ENCODE measurements at places on chromosomes 1 and 21.

DNA sequence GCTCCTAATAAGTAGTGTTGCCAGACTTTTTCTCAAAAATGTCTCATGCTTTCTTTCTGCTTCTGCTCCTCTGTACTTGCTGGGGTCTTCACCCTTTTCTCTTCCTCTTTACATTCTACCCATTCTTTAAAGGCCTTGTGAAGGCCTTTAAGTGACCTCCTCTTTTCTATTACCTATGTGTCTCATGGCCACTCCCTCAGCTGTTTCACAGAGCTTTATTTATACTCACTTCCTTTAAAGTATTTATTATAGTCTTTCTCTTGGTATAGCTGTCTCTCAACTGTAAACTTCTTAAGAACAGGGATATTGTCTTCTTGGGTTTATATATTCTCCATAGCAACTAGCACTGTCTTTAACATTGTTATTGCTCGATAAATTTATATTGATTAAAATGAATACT lies 792 bp downstream of the GOLPH3L start:
- DNase-seq: peak; percentile 11

DNA sequence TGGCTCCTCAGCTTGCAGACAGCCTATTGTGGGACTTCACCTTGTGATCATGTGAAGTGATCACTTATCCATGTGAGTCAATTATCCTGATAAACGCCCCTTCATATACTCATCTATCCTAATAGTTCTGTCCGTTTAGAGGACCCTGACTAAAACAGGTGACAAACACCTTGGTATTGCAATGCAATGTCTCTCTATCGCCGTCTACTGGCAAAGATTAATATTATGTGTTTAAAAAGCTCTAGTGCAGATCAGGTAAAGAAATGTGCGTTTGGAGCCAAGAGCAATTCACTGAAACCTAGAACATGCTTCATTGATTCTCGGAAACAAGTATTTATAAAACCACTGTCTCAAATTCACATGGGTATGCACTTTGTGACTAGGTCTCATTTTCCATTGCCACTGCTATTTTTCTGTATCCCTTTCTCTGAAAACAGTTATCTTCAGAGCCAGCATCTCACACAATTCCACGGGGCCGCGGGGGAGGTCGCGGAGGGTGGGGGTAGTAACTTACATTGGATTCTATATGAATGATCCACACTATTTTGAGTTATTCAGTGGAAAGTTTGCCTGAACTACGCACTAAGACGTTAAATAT lies 554.6 kb upstream of the NCAM2 start:
- DNase-seq: peak; percentile 67

- DNase-seq: no peak
Measured at GRCh38 chr1:164861632-164862031, 302.6 kb downstream of the PBX1 start.

- DNase-seq: peak; percentile 57
Measured at GRCh38 chr1:23559985-23560741, 862 bp upstream of the ID3 start.

DNA sequence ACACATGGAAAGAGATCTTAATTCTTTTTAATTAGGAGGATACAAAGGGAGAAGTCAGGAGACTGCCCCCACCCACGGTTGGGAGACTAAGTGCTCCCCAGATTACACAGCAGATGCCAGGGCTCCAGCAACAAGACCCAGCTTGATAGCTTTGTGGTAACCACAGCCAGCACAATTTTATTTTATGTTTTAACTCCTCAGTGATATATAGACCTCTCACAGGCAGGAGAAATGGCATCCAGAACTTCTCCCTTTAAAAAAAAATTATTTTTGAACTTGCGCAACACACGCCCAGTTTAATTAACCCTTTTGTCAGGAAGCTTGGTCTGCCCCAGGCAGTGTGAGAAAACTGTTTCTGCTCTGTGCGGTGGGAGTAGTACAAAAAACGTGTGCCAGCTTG lies 62.6 kb upstream of the ACOT11 start:
- peak; percentile 45 for DNase-seq

DNA sequence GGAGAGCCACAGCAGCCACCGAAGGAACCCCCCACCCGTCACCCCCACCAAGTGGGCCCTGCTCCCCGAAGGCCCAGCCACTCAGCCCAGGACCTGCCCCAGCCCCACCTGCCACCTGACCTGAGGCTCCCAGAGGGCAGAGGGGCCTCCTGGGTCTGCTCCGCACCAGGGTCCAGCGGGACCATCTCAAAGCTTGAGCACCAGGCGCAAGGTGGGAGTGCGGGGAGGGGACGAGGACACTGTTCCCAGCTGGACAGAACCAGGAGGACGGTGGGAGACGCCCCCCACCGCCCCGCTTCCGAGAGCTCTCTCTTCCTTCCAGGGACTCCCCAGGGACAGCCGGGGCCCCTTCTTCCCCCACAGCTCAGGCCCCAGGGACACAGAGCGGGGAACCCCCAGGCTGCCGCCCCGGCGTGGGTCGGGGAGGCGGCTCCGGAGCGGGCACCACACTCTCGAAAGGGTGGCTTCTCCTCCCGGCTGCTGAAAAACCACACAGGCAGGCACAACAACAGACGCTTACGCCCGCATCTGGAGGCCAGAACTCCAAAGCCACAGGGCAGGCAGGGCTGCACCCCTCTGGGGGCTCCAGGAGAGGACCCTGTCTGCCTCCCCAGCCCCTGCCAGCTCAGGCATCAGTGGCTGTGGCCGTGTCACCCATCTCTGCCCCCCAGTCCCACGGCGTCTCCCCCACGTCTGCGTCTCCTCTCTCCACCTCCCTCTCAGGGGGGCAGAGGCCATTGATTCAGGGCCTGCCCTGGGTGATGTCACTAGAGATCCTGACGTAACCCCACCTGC lies 1.9 kb upstream of the TTLL10 start:
- DNase-seq: no peak

DNA sequence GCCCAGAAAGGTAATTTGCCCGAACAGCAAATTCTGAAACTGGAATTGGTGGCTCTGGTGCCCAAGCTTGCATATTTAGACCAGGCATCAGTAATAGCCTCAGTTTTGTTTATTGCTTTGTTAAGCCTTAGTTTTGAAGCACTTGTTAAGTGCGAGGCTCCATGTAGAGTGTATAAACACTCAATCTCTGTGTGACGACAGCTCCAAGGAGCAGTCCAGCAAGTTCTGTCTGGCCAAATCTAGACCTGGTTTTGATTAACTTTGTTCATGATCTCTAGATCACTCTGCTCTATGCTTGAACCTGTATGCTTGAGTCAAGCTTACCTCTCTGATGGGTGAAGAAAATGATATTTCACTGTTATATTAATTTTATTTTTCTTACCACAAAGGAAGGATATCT lies 37.4 kb downstream of the DOP1B start:
- DNase-seq: no peak

- no peak for DNase-seq
Measured at GRCh38 chr1:8540971-8541370, 223.1 kb downstream of the SLC45A1 start.

DNA sequence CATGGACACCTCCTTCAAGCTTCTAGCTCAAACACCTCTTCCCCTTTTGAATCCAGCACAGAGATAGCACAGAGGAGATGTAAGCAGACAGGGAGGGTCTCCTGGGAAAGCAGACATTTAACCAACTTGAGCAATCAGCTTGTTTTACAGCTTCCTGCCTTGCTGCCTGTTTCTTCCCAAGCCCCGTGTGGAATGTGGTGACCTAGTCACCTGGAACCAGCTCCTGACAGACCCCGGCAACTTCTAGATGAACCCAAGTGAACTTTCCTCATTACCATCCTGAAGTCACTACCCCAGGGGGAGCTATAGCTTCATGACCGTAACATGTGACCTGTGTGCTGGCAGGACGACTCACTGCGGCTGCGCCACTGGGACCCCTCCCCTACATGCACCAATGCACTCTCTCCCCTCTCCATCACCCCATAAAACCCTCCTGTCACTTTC lies 24.1 kb upstream of the TTF2 start:
- DNase-seq: peak; percentile 7

GRCh38 chr1:205536759-205537361 lies 32.4 kb downstream of the CDK18 start:
- peak; percentile 48 for DNase-seq

DNA sequence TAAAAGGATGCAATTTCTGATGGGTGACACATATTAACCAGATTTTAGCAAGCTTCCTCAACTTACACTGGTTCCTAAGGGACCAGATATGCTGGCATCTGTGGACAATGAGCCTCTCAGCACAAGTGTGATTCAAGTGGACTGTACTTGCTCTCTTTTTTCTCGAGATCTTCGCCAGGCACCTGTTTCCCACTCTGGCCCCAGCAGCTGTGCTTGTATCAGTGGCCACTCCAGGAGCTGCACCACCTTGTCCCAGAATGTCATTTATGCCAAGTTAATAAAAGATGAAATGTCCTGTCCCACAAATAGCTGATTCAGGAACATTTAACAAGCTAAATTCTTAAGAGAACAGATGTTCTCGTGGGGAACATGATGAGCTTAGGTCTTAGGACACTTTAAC lies 14.6 kb downstream of the C1orf198 start:
- DNase-seq: no peak

DNA sequence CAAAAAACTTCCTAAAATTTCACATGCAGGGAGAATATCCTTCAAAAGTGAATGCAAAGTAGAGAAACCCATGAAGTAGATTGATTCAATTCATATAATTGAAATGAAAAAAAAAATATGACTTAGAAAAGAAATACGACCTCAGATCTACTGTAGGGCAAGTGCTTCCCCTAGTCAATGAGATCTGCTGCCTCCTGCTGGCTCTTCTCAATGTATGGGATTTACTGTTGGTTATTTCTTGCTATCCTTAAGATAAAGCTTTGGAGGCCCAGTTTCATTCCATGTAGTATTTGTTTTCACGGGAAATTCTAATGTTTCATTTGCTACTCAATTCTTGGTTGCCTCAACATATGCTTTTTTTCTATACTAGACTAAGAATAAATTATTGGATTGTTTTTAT lies 46.2 kb downstream of the ZNF648 start:
- DNase-seq: no peak

All from NCI-H69 (cell line).